Stimulated activated CD8-positive, alpha-beta memory T cell treated with anti-CD3 and anti-CD28 coated beads, Interleukin-12 subunit alpha, Interleukin-12 subunit beta, amount 100 ng/mL, for 4 hours (primary cell): ENCODE measurements at places on chromosomes 16 and 17.

DNA sequence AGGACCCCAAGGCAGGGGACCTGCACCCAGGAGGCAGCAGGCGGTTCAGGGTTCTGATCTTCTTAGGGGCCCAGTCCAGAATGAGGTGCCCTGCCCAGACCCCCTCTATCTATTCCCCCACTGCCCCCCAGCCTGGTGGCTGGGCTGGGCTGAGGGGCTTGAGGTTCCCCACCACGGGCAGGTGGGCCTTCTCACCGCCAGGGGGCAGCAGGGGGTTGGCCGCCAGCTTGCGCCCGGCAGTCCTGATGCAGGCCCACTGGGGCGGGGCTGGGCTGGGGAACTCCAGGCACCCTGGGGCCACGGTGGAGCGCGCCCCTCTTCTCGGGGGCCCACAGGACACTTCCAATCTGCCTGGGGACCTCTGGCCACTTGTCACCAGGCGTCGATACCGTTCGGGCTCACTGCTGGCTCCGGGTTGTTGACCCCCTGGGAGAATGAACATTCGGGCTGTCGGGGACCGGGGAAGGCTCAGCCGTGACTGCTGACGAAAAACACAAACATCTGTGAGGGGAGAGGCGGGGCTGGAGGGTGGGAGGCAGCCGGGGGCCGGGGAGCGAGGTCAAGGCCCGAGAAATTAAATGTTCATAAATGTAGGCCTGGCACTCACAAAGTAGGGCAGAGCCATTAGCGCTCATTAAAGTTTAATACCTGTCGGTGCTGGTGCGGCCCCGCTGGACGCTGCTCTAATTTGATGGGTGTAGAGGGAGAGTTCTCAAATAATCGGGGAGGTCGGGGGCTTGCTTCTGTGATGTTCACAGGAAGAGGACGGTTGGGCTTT is 219.3 kb upstream of the GSE1 start:
- DNase-seq: peak; percentile 40

GRCh38 chr17:13337864-13338371 is 263.8 kb downstream of the HS3ST3A1 start:
- no peak for DNase-seq

GRCh38 chr17:57097832-57098421 is 12.9 kb downstream of the AKAP1 start:
- DNase-seq: no peak

DNA sequence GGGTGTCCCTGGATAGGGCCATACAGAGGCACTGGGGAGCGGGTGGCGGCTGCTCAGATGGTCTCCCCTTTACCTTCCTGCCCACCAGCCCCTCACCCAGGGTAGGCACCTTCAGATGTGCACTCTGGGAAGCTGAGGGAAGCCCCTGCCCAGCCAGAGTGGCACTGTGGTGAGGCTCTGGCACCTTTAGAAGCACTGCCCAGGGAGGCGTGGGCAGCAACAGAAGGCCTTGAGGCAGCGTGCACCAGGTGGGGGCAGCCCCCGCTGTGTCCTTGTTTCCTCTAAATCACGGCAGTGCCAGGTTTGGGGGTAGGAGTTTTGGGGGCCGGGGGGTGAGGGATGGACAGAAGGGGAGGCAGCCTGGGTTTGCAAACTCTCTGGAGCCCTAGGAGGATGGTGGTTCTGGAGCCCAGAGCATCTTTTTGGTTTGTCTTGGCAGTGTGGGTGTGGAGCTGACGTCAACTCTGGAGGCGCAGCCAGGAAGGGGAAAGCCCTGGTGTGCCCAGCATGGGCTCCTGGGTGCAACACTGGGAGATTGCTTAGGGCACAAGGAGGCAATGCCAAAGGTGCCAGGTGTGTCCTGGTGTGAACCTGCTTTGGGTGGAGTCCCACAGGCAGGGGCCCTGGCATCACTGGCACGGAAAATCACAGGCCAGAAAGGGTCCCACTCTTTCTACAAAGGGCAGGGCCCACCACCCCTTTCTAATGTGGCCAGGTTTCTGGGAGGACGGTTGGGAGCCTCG is 23.1 kb upstream of the CDC42EP4 start:
- no peak for DNase-seq

DNA sequence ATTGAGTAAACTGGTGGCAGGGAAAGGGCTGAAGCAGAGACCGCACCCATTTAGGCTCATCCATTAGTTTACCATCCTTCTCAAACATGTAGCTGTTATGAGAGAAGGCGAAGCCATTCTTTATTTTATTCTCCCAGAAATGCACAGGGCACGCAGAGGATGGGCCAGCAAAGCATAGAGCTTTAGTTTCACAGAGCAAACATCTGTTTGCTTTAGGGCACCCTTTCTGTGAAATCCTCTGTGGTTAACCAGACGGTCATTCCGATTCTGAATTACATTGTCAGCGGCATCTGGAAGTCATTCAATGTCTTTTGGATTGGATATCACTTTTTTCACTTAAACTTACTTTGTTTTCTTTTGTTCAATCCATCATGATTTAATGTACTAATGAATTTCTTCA is 96.0 kb downstream of the TOX3 start:
- no peak for DNase-seq

- DNase-seq: peak; percentile 9
These were observed 64.3 kb downstream of the PGS1 start for GRCh38 chr17:78442648-78443218.
